ENCODE measurements at places on chromosomes 1 and 21.

- DNase-seq, result no peak
Measured at GRCh38 chr1:213481395-213481794, 430.4 kb downstream of the RPS6KC1 start.

- DNase-seq, result no peak
Measured at GRCh38 chr1:165999826-166000225, 167.0 kb downstream of the FAM78B start.

DNA sequence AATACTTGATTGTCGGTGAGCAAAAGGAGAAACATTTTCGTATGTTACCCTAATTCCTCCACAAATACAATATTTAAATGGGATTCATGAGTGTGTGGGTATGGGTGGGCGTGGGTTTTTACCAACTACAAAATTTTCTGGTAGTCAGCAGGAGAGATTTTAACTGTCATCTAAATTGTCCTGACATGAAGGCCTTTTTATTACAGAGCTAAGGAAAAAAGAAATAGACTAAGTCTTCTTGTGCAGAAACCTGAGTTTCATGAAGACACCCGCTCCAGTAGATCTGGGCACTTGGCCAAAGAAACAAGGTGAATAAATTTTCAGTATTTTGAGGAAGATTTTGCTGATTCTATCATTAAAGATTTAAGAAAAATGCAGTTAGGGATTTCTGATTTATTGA is 752 bp downstream of the RGS18 start:
- DNase-seq, result no peak

DNA sequence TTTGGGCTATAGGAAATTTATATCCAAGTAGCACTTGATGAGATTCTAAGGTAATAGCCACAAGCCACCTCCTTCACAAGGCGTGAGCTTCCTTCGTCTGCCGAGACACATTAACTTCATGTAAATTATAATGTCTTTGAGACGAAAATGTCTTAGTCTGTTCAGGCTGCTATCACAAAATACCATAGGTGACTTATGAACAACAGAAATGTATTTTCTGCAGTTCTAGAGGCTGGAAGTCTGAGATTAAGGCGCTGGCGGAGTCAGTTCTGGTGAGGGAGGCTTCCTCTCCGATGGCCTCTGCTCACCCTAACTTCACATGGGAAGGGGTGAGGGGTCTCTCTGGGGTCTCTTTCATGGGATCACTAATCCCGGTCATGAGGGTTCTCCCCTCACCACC is 133.0 kb downstream of the ETS2 start:
- DNase-seq, result no peak

DNA sequence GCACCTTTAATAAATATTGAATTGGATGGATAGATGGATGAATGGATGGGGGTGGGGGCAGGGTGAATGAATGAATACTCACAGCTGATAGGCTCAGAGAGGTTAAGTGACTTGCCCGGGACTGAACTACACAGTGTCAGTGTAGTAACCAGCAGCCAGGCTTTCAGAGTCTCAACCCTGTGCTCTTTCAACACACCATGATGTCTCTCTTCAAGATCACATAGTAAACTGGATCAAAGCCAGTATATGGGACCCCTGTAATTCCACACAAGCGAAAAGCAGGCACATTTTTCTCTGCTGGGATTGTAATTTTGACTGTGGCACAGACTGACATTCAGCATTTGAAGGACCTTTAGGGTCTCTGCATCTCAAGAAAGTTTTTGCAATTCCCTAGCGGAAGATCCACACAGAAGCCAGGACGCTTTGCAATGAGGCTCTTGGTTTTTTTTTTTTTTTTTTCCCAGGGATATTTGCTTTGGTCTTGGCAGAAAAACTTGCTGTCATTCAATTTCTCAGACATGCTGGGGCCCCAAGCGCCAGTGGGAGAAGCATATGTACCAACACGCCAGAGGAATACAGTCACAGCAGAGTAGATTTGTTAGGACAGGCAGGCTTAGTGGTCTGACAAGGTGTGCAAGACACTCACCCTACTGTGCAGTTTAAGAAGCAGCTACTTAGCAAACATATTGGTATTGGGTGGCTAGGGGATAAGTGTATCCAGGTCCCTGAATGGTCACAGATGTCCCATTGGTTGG is 213.1 kb upstream of the CAMK1G start:
- no peak for DNase-seq

GRCh38 chr1:226953175-226953800 is 13.2 kb downstream of the COQ8A start:
- DNase-seq, result no peak
